ENCODE measurements at places on chromosomes 4 and X.
A peak's percentile ranks its signal among the peaks of the same experiment; 100 is the strongest.

DNA sequence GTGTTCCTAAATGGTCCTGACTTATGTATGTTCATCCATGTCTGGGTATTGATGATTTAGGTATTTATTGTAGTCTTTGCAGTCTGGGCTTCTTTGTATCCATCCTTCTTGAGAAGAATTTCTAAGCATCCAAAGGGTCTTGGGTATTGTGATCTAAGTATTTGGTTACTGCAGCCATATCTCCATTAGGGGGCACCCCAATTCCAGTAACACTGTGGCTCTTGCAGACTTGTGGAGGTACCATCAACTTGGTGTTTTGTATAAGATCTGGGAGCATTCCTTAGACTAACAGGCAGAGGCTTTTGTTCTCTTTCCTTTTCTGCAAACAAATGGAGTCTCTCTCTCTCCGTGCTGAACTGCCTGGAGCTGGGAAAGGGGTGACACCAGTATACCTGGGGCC is 113.7 kb upstream of the NEXMIF start:
- DNase-seq = peak; percentile 10

DNA sequence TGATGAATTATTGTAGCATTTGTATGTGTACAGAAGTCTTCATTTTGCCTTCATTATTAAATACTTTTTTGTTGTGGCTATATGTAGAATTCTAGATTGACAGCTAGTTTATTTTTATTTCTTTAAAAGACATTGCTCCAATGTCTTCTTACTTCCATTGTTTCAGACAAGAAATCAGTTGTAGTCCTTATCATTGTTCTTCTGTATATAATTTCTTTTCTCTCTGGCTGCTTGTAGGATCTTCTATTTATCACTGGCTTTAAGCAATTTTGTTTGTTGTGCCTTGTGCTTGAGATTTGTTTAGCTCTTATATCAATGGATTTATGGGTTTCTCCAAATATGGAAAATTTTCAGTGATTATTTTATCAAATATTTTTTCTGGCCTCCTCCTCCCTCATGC is 13.5 kb upstream of the GATB start:
- DNase-seq = no peak

GRCh38 chr4:144316869-144317268 is 176.4 kb upstream of the GYPA start:
- no peak for DNase-seq

DNA sequence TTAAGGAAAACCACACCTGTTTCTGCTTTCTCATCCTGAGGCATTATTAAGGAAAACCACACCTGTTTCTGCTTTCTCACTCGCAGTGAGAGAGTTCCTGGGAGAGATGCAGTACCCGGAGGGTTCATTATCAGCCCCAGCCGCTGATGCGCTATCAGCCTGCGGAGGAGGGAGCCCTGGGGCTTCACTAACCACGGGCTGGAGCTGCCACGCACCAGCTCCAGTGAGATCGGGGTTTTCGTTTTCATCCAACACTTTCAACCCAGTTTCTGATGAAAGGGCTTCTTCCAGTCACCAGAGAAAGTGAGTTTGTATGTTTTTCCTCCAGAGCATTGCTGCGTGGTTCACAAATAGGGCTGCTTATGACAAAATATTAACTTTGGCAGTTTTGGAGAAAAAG is 93.2 kb upstream of the PRKX start:
- no peak for DNase-seq

GRCh38 chrX:115898382-115899001 is 272.1 kb upstream of the AGTR2 start:
- no peak for DNase-seq

DNA sequence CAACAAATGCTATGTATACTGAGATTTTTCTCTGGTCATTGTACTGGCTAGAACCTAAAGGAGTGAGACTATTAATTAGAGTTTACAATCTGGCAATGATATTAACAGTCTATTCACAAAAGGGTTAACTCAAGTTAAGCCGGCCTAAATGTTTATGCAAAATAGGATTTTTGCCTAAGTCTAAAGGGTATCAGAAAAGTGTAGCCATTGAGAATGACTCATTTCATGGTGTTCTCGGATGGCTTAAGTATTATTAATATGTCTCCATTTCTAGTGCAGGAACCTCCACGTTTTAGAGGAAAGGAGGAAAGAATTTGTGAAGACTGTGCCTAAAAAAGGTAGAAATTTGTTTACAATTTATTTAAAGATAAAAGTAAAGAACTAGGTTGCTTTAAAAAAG is 29.8 kb downstream of the DYNLT3 start:
- no peak for DNase-seq
